ENCODE measurements at places on chromosomes 3 and 15.

- no peak for DNase-seq
Observed at GRCh38 chr3:29070959-29071634, 209.8 kb upstream of the RBMS3 start.

DNA sequence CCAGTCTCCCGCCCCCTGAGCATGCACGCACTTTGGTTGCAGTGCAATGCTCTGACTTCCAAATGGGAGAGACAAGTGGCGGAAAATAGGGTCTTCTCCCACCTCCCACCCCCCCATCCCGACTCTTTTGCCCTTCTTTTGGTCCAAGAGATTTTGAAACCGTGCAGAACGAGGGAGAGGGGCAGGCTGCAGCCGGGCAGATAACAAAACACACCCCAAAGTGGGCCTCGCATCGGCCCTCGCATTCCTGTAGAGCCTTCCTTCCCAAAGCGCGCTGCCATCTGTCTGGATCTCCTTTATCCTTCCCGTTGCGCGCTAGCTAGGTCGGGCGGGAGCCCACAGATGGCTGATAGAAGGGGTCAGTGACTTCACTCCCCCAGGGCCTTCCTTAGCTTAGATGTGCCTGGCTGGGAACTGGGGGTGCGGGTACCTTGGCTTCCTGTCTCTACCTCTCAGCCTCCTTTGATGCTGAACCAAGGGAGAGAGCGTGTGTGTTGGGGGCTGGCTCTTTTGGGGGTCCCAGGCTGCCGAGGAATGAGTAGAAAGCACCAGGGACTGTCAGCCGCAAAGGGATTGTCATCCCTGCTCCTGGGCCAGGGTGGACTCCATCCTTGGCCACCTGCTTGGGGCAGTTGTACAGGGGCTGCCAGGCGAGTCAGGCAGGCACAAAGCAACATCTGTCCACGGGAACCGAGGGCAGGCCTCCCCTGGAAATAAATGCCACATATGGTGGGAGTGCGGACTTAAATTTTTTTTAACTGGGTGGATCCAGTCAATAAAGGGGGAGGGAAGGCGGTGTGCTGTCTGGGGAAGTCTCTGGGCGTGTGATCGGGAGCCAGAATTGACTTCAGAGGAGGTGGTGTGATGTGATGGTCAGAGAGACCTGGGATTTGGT is 1.8 kb downstream of the SMAD3 start:
- no peak for DNase-seq

DNA sequence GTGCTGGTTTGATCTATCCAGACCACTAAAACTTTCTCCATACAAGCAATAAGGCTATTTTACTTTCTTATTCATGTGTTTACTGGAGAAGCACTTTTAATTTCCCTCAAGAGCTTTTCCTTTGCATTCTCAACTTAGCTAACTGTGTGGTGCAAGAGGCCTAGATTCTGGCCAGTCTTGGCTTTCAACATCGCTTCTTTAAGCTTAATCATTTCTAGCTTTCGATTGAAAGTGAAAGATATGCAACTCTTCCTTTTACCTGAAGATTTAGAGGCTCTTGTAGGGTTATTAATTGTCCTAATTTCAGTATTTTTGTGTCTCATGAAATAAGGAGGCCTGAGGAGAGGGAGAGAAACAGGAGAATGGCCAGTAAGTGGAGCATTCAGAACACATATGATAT is 234.8 kb upstream of the GADL1 start:
- no peak for DNase-seq

DNA sequence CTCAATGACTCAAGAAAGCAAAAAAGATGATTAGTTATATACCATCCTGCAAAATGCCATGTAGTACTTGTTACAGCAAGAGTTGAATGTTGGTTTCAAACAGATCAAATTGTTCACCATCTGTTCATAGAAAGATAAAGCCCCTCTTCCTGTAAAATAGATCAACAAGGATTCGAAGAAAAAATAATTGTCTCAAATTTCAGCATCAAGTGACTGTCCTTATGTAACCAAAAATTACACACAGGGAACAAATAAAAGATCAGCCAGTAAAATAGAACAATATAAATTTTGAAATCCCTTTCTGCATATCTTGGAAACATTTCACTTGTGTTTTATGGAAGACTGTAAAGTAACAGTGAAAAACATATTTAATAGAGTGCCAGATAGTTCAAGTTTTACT is 165.1 kb upstream of the STAC start:
- no peak for DNase-seq

DNA sequence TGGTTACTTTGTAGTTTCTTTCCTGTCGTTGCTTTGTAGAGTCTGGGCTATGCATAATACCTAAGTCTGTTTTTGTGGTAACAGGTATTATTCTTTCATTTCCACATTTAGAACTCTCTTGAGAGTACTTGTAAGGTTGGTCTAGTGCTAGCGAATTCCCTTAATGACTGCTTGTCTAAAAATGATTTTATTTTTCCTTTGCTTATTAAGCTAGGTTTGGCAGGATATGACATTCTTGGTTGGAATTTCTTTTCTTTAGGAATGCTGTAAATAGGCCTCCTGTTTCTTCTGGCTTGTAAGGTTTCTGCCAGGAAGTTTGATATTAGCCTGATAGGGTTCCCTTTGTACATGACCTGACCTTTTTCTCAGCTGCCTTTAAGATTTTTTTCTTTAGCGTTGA is 70.1 kb upstream of the SGO1 start:
- no peak for DNase-seq

DNA sequence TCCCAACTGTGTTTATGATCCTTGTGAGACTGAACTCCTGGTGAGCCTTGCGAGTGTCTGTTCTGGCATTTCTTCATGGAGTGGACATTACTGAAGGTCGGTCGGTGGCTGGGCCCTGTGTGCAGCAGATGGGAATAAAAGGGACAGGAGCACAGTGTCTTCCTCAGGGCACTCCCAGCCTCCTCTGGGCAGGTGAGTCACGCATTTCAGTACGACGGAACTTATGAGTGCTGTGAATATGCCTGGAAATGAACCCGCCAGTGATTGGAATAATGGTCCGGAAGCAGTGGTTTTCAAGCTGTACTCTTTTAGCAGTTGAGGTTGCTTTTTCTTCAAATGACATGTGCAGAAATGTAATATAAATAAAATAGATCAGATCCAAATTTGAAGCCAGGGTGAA is 55.1 kb downstream of the LARS2 start:
- no peak for DNase-seq

- DNase-seq: peak; percentile 17
Observed at GRCh38 chr3:22887664-22888291, 315.3 kb upstream of the UBE2E2 start.

DNA sequence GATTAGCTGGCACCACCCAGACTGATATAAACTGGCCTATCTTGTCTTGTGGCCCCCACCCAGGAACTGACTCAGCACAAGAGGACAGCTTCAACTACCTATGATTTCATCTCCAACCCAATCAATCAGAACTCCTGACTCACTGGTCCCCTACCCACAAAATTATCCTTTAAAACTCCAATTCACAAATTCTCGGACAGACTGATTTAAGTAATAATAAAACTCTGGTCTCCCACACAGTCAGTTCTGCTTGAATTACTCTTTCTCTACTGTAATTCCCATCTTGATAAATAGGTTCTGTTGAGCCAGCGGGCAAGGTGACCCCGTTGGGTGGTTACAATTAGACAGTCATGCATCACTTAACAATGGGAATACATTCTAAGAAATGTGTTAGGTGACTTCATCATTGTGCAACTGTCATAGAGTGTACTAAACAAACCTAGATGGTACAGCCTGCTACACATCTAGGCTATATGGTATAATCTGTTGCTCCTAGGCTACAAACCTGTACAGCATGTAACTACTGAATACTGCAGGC is 48.1 kb upstream of the MAP4 start:
- DNase-seq: no peak

DNA sequence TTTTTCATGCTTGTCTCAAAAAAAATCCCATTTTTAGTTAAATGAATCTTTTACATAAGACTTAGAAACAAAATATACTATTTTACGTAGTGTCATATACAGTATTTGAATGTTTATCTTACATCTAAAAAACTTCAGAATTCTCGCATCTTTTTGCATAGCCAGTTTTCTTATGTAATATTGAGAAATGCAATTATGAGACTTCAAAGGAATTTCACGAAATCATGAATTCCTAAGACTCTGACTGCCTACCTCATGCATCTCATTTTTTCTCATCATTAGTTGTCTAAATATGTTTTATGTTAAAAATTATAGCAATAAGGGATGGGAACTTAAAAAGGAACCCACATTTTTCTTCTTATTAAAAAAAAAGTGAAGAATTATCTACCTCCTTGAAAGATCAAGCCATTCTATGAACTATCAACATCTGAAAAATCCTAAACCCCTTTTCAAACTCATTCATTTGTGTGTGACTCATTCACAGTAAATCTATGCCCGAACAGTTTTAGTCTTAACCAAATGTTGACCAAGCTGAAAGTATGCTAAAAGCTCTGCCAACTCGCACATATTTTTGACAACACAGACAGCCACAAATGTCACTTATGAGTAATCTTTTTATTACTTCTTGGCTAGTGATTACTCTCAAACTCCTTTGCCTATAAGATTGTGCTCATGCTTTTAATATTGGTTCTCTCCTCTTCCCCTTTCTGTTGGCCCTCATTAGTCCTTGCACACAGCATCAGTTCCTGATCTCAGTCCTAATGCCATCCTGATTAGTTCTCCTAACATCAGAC is 115.9 kb downstream of the DCLK3 start:
- DNase-seq: peak; percentile 98

DNA sequence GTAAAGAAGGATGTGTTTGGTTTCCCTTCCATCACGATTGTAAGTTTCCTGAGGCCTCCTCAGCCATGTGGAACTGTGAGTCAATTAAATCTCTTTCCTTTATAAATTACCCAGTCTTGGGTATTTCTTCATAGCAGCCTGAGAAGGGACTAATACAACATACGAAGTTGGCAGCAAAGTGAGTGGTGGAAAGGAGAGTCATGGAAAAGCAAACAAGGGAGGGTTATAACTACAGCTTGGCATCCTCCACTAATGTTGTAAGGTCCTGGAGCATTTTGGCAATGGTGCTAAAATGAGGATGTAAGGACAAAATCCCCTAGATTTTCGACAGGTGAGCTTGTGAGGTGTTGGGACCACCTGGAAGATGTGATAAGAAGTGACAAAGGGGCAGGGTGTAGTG is 5.8 kb upstream of the TMEM41A start:
- DNase-seq: no peak

- DNase-seq: peak; percentile 31
Observed at GRCh38 chr3:45064512-45065372, 38.6 kb downstream of the CLEC3B start.

DNA sequence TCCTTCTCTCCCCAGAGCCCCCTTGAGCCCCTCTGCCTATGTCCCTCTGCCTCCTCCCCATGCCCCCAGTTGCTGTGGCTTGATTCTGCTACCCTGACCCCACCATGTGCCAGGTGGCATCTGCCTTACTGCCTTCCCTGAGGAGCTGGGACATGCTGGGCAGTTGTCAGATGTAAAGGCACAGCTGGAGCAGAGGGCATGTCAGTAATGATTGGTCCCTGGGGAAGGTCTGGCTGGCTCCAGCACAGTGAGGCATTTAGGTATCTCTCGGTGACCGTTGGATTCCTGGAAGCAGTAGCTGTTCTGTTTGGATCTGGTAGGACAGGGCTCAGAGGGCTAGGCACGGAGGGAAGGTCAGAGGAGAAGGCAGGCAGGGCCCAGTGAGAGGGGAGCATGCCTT is 3.5 kb upstream of the PPCDC start:
- no peak for DNase-seq

GRCh38 chr3:197234947-197235914 is 63.2 kb downstream of the DLG1 start:
- no peak for DNase-seq

DNA sequence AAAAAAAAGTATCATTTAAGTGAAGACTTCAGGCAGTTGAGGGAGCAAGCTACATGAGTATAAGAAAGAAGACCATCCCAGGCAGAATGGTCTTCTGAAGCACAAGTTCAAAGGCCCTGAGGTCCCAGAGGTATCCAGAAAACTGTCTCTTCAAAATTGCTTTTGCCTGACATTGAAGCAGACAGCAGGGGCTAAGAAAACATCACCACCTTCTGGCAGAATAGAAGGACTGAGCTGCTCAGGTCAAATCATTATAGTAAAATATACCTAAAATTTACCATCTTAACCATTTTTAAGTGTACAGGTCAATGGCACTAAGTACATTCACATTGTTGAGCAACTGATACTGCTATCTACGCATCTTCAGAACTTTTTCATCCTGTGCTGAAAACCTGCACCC is 16.4 kb downstream of the GPR160 start:
- DNase-seq: no peak

- DNase-seq: no peak
Observed at GRCh38 chr3:46406443-46406787, 451 bp downstream of the CCR5AS start.

- DNase-seq: no peak
Observed at GRCh38 chr3:67460841-67461510, 193.4 kb downstream of the SUCLG2 start.

DNA sequence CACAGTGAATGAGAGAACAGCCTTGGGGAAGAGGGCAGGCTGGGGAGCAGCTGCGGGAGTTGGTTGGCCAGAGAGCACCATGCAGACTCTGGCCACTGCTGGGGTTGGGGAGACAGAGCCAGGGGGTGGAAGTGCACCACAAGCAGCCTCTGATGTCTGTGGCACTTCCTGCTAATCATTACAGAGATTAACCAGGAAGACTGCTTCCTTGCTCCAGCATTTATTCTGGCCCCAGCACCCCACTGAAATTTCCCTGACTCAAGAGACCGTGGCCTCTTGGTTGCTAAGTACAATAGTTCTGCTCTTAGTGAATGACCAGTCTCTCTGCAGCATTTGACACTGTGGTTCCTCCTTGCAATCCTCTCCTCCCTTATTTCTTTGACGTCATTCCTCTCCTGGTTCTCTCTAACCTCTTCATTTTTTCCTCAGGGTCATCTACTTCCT is 266.2 kb upstream of the ROPN1 start:
- DNase-seq: peak; percentile 46

DNA sequence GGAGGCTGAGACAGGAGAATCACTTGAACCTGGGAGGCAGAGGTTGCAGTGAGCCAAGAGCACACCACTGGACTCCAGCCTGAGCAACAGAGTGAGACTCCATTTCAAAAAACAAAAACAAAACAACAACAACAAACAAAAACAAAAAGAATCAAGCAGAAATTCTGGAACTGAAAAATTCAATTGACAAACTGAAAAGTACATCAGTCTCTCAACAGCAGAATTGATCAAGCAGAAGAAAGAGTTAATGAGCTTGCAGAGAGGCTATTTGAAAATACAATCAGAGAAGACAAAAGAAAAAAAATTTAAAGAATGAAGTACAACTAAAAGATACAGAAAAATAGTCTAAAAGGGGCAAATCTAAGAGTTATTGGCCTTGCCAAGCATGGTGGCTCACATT is 22.6 kb downstream of the EFHB start:
- no peak for DNase-seq

- DNase-seq: no peak
Observed at GRCh38 chr15:68739390-68740080, 81.2 kb downstream of the ANP32A start.

DNA sequence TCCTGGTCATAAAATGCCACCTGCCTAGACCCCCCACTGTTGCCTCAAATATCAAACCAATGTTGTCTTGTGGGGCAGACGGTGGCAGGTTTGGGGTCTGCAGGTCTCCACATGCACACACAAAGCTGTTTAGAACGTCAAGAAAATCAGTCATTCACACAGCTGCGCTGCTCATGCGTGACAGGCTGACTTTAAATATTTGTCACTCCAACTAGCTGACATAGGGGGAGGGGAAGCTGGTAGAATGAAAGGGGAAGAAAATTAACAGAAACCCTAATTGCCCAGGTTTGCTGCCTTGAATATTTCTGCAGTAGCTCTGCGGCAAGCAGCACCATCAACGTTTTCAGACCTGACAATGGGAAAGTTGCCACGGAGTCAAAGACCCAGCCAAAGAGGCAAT is 201.8 kb downstream of the ABHD5 start:
- no peak for DNase-seq

Measured in fibroblast of skin of scalp (primary cell).